Glomerular endothelial cell (primary cell): ENCODE measurements at places on chromosomes 1 and 21.
A peak's percentile ranks its signal among the peaks of the same experiment; 100 is the strongest.

DNA sequence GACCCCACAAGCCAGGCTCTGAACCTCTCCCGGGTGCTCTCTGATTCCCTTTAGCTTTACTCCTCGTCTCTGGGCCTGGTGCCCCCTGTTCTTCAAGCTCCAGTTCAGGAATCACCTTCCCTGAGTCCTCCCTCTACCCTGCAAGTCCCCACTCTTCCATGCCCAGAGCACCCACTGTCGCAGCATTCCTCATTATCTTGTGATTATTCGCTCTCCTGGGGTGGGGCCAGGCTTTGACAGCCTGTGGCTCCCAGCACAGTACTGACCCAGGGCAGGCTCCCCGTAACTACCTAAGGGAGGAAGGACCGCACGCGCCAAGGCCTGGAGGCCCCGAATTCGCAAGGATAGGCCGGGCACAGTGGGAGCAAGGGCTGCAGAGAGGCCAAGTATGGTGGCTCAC lies 734 bp upstream of the C1orf210 start:
- DNase-seq, result no peak

DNA sequence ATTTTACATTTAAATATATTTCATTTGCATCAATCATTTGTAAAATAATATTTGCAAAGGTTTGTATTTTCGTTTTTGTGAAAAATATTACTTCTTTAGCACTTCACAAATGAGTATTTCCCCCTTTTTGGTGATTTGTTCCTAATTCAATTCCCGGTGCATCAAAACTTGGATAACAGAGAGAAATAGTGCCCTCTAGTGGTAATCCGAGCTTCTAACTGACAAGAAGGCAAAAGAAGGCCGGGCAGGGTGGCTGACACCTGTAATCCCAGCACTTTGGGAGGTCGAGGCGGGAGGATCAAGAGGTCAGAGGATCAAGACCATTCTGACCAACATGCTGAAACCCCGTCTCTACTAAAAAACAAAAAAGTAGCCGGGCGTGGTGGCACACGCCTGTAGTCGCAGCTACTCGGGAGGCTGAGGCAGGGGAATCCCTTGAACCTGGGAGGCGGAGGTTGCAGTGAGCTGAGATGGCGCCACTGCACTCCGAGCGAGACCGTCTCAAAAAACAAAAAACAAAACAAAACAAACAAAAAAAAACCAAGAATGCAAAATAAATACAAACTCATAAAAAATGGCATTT lies 137.7 kb downstream of the COL11A1 start:
- DNase-seq, result peak; percentile 56

DNA sequence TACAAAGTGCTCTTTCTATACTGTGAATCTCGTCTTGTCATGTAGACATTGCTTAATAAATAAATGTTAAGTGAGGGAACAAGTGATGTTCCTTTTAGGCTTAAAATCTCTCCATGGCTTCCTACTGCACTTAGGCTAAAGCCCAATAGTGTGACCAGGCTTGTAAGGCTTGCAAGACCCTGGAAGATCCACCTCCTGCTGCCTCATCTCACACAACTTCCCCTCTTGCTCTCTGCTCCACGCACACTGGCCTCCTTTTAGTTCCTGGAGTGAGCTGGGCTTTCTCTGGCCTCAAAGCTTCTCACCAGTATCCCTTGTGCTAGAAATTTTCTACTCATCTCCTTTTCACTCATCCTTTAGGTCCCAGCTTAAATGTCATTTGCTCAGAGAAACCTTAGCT lies 41.5 kb upstream of the DIPK1A start:
- DNase-seq, result no peak

GRCh38 chr1:193142409-193142808 lies 20.6 kb downstream of the CDC73 start:
- no peak for DNase-seq

GRCh38 chr1:77866296-77866695 lies 22.1 kb upstream of the NEXN start:
- DNase-seq, result no peak

DNA sequence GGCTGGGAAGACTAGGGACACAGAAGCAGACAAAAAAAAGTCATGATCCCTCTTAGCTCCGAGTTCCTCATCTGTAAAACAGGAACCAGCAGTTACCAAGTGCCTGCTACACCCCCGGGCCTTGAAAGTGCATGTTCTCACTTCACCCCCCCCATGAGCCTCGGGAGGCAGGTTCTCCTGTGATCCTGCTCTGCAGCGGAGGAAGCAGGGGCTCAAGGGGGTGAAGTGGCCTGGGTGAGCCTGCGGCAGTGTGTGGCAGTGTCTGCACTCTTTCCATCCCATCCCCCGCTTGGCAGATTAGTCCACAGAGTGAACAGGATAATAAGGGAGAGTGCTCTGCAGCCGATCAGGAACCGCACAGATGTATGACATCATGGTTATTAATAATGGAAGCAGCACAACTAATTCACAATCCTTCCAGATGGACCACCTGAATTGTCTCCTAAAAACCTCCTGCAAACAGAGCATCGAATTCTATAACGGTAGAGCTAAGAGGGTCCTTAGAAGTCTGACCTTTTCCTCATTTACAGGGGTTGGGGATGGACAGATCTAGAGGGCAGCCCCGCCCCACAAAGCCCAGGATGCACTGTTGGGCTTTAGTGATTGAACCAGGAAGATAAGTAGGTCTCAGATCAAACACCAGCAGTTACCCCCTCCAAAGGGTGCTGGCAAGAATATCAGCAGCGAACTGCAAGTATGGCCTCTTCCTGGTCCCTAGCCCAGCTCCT lies 174.1 kb upstream of the EDN2 start:
- DNase-seq, result no peak

DNA sequence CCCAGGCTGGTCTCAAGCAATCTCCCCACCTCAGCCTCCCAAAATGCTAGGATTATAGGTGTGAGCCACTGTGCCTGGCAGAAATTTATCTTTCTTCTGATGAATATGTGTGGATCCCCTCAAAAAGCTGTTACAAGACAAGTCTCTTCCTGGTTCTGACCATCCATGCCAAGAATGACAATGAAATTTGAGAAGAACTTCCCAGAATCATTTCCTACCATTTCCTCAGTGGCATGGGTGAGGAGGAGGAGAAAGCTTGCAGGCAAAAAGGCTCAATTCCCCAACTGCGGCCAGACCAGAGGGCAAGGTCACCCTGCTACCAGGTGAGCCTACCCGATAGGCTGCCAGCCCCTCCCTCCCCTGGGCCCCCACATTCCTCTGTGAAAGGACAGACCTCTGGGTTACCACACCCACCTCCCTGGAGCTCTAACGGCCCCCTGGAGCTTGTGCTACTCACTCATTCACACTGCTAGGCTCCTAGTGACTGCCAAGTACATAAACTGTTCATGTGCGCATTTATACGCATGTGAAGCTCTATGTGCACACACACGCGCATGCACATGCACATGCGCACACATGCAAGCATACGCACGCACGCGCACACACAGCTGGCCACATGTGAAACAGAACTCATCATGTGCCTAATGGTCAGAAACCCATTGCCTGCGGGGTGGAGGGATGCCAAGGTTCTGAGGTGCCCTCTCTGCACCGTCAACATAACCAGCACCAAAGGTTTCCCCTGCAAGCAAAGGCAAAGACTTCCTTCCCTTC lies 17.0 kb downstream of the MRAP start:
- DNase-seq, result no peak

- DNase-seq, result no peak
Observed at GRCh38 chr1:202599669-202600431, 110.4 kb downstream of the SYT2 start.

GRCh38 chr1:4375812-4376211 lies 278.6 kb upstream of the AJAP1 start:
- no peak for DNase-seq

GRCh38 chr1:76492752-76493430 lies 374.4 kb upstream of the ST6GALNAC5 start:
- DNase-seq, result no peak

- no peak for DNase-seq
Observed at GRCh38 chr21:35995522-35996088, 64.7 kb downstream of the SETD4 start.

- DNase-seq, result no peak
Observed at GRCh38 chr1:180185971-180186645, 31.4 kb downstream of the QSOX1 start.

- DNase-seq, result no peak
Observed at GRCh38 chr1:21931171-21932093, 5.7 kb downstream of the HSPG2 start.

DNA sequence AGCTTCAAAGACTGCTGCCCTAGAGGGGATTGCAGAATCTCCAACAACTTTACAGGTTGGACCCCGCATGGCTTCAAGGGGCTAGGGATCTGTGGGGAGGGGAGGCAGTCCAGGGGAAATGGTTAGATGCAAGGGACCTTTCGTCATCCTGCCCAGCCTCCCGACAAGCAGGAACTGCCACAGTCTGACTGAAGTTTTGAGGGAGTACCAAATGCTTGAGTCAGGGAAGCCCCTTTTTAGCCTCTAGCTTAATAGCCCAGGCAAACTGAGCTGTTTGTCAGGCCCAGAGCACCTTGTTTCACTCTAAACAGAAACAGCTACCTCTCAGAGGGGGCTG lies 1.1 kb downstream of the TOR3A start:
- DNase-seq, result no peak

DNA sequence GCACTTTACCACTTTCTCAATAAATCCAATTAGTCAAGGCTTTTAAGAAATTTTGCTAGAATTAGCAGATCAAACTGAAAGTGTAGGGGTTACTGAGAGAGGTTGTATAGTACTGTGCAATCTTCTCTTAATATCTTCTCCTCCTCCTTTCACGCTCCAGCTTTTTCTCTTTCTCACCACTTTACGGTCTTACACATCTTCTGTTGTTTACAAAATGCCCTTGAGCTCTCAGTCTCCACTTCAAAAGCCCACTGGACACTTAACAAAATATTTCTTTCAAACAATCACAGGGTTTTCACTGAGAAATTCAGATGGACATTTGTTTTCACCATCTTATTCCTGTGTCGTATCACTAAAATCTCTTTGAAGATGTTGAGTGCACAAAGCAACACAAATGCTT lies 678.2 kb downstream of the ADGRL2 start:
- DNase-seq, result no peak

GRCh38 chr1:227895828-227896685 lies 51.7 kb downstream of the WNT9A start:
- DNase-seq, result no peak

DNA sequence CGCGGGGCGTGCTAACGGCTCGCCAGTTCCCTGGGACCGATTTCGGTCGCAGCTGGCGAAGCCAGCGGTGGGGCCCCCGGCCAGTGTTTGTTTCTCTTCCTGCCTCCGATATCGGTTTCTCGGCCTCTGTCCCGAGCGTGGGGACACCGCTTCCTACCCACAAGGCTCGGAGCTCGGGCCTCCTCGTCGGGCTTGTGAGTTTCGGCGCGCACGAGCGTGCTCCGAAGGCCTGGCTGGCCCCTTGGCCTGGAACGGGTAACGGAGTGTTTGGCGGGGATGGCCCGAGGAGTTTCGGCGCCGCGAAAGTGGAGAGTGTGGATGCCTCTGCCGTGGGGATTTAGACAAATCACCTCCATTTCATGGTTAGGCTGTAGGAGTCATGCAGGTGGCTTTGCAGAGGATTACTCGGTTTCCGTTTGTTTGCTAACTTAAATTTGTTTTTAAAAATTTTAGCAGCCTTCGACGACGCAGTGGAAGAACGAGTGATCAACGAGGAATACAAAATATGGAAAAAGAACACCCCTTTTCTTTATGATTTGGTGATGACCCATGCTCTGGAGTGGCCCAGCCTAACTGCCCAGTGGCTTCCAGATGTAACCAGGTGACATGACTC lies 559 bp downstream of the RBBP4 start:
- peak; percentile 16 for DNase-seq

DNA sequence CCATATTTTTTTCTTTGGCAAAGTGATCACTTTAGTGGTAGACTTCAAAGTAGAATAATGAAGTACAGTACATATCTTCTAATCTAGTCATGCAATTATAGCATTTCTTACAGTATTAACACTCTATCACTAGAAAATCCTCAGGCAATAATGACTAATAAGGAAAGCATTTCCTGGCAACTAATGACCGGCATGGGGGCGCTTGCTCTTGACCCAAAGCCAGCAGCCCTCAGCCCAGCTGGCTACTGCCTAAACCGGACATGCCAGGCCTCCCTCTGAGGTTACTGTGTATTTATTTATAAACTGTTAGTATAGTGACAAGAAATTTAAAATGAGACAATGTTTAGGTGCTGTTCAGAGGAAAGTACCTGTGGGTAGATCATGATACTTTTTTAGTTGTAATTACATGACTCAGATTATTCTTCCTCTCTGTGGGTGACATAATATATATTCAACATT lies 633.8 kb downstream of the PTPRC start:
- peak; percentile 92 for DNase-seq

DNA sequence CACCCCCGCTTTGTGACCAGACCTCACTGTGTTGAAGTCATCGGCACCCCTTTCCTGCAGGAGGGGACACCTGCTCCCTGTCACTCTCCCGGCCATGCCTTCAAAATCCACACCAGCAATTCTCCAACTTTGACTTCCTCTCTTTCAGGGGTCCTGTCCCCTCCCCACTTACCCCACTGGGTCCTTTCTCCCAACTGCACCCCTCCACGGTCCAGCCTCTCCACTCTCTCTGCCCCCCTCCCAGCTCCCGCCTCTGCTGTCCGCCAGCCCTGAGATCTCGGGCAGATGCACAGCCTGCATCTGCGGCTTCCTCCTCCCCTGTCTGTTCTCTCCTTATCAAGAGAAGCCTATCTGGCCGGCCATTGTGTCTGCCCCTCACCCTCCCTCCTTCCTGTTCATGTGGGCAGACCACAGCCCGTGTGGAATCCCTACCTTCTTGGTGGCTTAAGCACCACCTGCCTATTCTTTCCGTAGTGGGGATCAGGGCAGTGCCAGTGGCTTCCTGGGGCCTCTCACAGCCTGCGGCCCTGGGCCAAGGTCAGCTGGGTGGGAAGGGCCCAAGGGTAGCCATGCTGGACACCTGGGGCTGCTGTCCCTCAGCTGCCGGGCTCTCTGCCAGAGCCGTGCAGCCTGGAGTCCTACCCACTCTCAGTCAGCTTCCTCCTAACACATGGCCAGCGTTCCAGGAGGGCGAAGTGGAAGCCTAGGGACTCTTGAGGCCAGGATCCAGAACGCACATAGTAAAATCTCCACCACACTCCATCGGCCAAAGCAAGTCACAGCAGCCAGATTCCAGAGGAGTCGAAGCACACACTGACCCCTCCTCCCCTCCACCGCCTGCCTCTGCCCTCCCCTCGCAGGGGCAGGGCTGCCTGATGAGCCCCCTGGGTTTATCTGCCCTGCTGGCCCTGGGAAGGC lies 5.1 kb upstream of the HES4 start:
- DNase-seq, result no peak

DNA sequence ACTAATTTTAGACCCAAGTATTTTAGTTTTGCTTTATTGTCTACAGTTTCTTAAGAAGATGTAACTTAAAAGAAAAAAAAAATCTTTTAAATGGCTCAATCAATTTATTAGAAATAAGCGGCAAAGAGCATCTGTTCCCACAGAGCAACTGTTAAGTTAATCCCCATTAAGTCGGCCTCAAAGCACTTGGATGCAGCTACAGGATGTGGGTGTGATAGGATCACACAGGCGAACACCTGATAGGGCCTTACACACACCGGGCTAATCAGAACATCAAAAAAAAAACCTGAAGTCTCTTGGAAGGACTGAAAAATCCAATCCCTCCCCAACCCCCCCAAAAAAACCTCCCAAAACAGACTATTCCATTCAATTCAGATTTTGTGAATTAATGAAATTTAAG lies 23.0 kb downstream of the APP start:
- DNase-seq, result no peak
